DMS79 treated with DMSO at 0.1 percent for 48 hours (cell line): ENCODE measurements at places on chromosomes 2 and 18.

GRCh38 chr2:232502511-232502910 lies 14.9 kb upstream of the ECEL1 start:
- DNase-seq: peak; percentile 32

DNA sequence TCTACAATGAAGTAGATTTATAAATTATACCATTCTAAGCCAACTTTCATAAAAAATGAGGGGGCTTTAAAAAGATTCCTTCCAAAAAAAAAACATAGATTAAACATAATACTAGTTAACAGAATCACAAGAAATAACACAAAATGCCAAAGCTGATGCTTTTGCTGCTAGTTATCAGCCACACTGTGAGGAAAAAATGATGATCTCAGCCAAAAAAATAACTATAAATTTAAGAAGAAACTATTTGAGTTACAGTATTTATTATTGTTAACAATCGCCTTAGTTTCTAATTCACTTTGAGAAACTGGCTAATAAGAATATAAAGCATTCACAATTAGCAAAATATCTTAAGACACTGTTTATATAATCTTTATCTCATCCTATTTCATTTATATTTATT lies 27.1 kb downstream of the BAZ2B start:
- DNase-seq: no peak

DNA sequence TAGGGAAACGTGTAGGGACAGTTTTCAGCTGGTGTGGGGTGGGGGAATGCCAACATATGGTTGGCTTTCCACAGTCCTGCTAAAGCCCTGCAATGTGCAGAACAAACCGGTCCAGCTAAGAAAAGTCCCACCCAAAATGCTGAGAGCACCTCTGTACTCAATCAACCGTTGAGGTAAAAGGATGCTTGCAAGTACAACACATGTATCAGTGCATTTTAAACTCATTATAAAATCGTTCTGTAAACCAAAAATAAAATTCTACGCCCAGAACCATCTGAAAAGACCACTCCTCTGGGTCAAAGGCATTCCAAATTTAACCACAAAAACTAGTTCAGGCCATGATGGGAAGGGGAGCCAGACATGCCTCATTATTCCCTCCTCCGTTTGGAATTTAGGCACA lies 2.0 kb upstream of the TYMS start:
- DNase-seq: peak; percentile 45

GRCh38 chr18:63681449-63682340 lies 20.0 kb upstream of the SERPINB3 start:
- no peak for DNase-seq

DNA sequence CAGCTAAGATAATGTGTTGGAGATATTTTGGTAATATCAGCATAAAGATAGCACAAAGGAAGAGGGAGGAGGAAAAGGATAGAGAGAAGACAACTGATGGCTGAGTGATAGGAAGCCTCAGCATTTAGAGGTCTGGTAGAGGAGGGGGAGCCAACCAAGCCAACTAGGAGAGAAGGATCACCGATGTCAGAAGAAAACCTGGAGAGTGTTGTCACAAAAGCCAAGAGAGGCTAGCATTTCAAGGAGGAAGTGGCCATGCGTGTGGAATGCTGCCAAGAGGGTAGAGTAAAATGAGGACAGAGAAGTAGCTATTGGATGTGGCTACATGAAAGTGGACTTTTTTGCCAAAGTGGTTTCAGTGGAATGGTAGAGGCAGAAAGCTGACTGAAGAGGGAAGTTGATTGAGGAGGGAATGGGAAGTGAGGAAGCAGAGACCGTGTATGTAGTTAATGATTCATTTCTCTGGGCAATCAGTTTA lies 34.3 kb downstream of the LCLAT1 start:
- peak; percentile 12 for DNase-seq

GRCh38 chr2:238670111-238670585 lies 177.7 kb upstream of the TWIST2 start:
- DNase-seq: no peak

- no peak for DNase-seq
Observed at GRCh38 chr2:237170020-237170419, 84.3 kb downstream of the COPS8 start.

DNA sequence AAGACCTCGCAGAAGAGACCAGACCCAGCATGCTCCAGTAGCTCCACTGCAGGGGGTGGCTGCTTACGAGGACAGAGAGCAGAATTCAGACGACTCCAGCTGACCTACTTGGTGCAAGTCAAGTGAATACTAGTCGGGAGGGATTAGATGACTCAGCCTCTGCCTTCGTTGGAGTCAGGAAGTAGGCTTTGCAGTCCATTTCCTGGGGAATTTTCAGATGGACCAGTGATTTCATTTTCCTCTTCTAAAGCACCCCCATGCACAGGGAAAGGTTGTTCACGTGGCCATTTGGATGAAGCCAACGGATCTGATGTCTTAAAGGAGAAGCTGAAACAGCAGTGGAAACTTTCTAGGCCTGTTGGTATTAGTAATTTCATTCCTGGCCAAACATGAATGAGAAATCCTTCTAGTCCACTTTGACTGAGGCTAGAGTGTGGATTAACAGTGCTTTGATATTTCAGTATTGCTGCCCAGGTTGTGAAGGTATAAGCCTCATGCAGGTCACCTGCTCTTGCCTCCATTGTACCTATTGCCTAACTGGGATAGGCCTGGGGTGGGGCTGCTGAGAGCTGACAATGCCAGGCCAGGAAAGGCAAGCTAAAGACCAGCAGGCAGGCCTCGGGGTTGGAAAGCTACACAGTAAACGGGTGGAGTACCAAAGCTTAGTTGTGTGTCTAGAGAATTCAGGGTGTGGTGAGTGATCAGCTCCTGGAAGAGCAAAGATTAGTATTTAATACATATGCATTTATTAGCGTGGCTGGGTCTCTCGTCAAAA lies 117.6 kb upstream of the FOSL2 start:
- DNase-seq: no peak

DNA sequence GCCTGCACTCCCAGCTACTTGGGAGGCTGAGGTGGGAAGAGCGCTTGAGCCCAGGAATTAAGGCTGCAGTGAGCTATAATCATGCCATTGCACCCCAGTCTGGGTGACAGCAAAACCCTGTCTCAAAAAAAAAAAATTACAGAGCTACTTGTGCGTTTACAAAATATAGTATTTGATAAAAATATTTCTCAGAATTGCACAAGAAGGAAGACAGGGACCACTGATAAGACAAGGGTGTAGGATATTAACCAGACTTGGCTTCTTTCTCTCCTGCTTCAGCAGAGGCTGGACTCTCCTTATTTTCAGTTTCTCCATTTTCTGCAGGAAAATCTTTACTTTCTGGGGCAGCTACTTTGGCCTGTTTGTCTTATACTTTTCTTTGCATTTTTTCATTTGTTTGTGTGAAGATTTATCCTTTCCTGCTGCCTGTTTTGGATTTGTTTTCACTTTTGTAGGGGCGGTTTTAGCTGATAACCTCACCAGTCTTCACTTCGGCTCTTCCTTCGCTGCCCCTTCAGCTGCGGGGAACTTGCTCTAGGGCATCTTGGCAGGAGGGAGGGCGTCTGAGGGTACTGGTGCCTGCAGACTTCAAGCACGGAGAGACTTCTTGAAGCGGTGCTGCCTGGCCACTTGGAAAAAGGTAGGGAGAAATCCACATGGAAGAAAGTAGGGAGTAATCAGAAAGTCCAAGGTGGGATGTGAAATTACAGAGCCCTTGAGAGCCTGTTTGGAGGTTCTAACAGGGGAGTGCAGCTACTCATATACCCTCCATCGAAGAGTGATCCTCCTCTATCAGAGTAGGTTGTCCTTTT lies 14.9 kb upstream of the ZDBF2 start:
- peak; percentile 28 for DNase-seq

DNA sequence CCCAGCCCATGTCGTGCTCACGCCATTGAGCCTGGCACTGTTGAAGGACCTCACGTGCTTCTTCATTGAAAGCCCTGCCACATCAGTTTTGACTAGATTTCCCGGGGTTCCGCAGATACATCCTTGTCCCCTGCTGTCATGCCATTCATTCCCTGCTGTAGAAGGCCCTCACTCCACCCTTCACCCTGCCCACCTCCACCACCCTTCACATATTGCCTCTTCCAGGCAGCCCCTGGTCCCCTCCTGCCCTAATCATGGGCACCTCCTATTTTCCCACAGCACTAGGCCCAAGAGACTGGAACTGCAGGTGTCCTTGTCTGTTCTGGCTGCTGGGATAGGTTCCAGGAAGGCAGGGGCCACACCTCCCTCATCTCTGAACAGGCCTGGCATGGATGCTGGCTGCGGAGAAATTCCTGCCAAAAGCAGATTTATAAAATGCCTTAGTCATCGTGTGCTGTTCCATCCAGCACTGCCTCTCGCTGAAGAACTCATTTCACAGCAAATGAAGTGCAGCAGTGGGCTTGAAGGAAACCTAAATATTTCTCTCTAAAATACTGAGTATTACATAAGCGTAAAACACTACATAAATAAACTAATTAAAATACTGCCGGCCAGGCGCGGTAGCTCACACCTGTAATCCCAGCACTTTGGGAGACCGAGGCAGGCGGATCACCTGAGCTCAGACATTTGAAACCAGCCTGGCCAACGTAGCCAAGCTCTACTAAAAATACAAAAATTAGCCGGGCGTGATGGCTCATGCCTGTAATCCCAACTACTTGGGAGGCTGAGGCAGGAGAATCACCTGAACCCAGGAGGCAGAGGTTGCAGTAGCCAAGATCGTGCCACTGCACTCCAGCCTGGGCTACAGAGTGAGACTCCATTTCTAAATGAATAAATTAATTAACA lies 38.4 kb downstream of the EIF4E2 start:
- DNase-seq: no peak

GRCh38 chr2:38599706-38600105 lies 3.0 kb downstream of the HNRNPLL start:
- DNase-seq: no peak

DNA sequence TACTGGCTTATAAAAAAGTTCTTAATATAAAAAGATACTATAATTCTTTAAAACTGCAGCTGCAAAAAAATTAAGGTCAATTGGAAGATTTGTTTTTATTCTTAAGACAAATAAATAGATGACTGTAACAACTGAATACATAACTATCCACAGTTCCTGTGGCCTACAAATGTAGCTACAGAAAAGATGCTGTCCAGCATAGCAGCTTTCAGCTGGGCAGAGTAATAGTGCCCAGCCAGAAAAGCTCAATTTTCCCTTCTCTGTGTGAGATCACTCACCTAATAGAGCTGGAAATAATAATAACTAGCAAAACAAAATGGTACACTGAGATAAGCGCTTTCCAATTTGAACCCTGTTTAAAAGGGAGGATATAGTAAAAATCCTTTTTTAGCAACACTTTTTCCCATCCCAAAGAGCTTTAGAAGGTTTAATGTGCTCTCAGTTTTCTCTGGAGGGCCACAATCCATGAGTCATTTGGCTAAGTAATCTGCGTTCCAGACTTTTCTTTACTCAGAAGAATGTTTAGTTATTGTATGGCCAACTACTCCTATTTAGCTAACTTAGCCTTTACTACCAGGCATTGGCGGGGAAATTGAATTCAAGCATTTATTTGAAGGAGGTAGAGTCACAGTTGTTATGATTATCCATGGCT lies 158.1 kb upstream of the SLC39A10 start:
- no peak for DNase-seq

GRCh38 chr18:52395146-52395852 lies 55.3 kb downstream of the DCC start:
- no peak for DNase-seq

- DNase-seq: peak; percentile 51
Observed at GRCh38 chr2:98376996-98377395, 30.7 kb downstream of the CNGA3 start.

- DNase-seq: no peak
Observed at GRCh38 chr2:163633291-163633690, 102.5 kb downstream of the FIGN start.

DNA sequence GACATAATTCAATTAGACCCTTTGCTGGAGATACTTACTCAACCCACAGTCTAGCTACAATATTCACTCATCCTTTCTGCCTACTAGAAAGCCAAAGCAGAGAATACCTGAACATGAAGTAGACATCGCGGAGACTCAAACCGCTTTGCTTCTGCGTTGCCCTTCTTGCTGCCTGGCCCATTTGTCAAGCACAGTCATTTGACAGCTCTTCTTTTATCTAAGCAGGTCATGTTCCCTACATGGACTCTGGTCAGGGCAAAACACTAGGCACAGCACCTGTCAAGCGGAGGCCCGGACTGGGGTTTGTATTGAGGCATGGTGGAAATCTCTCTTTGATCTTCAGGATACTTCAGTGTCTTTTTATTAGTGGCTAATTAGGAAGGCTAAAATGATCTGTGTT lies 89.7 kb downstream of the FARSB start:
- no peak for DNase-seq

GRCh38 chr2:201733544-201733943 lies 35.1 kb upstream of the MPP4 start:
- DNase-seq: no peak

- DNase-seq: no peak
Observed at GRCh38 chr18:33817096-33817495, 239.1 kb downstream of the ASXL3 start.

GRCh38 chr2:27655155-27655951 lies 8.1 kb downstream of the SUPT7L start:
- no peak for DNase-seq

DNA sequence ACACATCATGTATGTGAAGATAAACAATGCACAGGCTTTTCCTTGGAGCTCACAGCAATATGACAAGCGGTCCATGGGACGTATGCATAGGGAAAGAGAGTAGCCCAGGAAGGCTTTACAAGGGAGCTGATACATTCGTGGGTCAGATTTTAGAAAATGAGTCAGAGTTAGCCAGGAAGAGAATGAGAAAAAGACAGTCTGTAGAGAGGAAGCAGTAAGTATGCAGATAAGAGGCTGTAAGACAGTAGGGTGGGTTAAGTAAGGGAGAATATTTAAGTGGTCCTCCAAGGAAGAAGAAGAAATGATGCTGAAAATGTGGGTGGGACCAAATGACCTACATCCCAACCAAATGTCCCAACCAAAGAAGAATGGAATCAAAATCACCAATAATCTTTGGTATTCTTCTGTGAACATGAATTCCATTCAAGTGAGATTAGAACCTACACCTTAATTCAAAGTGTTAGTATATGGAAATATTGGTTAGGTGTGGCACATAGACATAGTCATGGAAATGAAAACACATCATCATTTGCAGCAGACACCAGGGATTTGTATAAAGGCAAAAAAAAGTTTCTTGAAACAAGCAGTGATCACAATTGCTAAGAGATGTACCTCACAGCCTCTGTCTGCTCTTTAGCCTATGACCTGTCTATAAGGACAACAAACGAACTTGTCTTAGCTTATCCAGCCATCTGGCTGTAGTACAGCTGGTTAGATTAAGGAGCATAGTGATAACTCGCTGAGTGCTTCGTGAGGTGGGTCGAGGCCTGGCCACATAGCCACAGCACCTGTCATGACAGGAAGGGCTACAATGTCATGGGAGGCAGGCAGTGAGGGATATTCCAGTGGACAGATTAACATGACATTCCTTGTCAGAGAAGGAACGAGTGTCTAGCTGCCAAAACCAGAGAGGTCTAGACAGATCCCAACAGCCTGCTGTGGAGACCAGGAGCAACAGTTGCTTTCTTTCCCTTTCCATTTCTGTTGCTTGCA lies 133.6 kb downstream of the ALK start:
- no peak for DNase-seq
